Hematopoietic multipotent progenitor cell treated with erythropoietin and hydrocortisone succinate and interleukin-3 and kit ligand, for 8 days (in vitro differentiated cells): ENCODE measurements at places on chromosomes 16 and 17.

DNA sequence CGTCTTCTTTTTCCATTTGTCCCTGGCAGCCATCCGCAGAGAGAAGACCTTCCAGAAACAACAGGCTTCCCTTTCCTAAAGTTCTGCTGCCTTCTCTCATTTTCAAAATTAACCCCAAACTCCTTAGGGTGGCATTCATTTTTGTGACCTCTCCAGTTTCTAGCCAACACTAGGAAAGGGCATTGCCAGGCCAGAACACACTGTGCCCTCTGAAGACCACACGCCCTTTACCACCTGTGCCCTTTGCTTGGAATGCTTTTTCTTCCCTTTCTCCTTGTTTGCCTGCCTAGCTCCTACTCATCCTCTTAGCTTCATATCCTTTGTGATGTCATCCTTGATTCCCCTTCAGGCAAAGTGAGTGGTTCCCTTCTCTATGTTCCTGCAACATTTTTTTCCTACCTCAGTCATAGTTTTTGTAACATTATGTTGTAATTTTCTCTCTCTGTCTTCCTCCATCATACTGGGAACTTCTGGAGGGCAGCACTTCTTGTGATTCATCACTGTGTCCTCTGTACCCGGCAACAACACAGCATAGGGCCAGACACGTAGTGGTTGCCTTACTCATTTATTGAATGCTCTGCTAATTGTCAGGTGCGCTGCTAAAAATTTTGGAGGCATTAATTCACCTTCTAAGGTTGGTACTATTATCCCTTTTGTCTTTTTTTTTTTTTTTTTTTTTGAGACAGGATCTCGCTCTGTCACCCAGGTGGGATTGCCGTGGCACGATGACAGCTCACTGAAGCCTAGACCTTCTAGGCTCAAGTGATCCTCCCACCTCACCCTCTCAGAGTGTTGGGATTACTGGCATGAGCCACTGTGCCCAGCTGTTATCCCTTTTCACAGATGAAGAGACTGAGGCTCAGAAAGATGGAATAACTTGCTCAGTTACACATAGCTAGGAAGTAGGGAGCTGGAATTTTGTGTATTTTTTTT lies 1.0 kb downstream of the KAT8 start:
- DNase-seq: no peak

DNA sequence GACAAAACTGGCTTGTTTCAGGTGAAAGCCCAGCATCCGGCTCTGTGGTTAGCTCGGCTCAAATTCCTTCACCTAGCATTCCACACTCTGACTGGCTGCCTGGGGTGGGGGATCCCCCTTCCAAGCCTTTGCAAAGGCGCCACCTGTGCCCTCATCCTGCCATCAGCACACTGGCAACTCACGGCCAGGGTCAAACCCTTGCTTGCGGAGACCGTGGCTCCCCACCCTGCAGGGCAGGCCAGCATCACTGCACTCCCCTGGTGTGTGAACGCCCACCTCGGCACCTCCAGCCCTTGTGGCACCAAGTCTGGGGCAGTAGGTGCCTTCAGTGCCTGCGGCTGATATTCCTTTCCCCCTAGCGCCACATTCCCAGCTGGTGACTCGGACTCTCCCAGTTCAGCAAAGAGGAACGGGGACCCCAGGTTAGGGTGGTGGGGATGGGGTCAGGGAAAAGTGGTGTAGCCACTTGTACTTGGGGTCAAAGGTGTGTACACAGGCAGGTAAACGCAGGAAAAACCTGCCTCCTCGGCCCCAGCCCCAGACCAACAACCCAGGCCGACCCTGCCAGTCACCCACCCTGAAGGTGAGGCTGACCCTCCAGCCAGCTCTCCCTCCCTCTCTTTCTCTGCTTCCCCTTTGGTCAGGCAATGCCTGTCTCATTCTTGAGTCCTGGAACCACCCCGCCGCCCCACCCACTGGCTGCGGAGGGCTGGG lies 1.1 kb downstream of the FLII start:
- DNase-seq: no peak

- no peak for DNase-seq
Observed at GRCh38 chr16:54912720-54913119, 17.9 kb upstream of the IRX5 start.

DNA sequence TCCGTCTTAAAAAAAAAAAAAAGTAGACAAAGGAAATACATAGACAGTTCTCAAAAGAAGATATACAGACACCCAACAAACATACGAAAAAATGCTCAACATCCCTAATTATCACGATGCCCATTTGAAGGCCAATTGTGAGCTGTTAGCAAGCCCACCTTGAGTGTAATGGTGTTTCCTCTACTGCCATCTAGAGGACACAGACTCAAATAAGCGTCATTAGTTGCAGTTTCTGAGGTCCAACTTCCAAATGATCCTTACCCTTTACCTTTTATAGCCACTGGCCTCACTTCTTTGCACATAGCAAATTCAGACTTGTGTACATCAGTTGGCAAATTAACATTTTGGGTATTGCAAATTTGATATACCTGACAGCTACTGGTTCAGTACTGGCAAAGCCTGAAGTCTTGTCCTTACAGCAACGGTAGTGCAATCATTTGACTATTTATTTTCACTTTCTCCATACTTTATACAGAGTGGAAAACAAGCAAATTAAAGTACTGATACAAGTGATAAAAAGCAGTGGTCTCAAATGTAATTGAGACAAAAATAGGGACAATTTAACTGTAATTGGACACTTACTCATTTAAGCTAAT lies 536.3 kb upstream of the EEF2KMT start:
- peak; percentile 40 for DNase-seq

DNA sequence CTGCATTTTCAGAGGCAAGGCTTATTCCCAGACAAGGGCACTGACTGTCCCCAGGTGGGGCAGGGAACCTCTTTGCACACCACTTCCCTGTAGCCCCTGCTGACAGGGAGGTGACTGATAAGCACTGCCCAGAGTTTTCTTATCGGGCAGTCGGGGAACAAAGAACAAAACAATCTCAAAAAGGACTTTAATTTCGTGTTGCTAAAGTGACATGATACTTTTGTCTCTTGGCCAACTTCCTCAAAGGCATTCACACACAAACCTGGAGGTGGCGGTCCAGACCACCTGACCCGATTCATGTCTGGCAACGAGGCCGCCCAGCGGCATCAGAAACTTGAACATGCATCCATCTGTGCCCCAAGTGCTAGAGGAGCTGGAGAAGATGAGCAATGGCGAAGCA lies 28.9 kb downstream of the ZDHHC7 start:
- DNase-seq: peak; percentile 38

GRCh38 chr17:50172936-50173334 lies 7.1 kb downstream of the SGCA start:
- DNase-seq: no peak
